ENCODE measurements at places on chromosomes 5 and 9. TPM values are rescaled to one million over a fixed set of nuclear protein-coding genes. Genes with fewer than 3 reads are reported as not detected.

The IFNA21 gene
- total RNA-seq: not detected

The OR13C9 gene
- not detected for total RNA-seq

- H3K27me3 ChIP-seq: no peaks in the 10 kb centered on the region
- H3K27ac ChIP-seq: no peak overlapping the region
- DNase-seq: no peak
- H3K4me3 ChIP-seq: no peak overlapping the region
- peaks cover 100% of the 10 kb centered on the region for H3K36me3 ChIP-seq
- H3K4me1 ChIP-seq: peaks cover 24% of the 10 kb centered on the region
Observed at GRCh38 chr9:89351584-89352300, 33.4 kb downstream of the SECISBP2 start.

DNA sequence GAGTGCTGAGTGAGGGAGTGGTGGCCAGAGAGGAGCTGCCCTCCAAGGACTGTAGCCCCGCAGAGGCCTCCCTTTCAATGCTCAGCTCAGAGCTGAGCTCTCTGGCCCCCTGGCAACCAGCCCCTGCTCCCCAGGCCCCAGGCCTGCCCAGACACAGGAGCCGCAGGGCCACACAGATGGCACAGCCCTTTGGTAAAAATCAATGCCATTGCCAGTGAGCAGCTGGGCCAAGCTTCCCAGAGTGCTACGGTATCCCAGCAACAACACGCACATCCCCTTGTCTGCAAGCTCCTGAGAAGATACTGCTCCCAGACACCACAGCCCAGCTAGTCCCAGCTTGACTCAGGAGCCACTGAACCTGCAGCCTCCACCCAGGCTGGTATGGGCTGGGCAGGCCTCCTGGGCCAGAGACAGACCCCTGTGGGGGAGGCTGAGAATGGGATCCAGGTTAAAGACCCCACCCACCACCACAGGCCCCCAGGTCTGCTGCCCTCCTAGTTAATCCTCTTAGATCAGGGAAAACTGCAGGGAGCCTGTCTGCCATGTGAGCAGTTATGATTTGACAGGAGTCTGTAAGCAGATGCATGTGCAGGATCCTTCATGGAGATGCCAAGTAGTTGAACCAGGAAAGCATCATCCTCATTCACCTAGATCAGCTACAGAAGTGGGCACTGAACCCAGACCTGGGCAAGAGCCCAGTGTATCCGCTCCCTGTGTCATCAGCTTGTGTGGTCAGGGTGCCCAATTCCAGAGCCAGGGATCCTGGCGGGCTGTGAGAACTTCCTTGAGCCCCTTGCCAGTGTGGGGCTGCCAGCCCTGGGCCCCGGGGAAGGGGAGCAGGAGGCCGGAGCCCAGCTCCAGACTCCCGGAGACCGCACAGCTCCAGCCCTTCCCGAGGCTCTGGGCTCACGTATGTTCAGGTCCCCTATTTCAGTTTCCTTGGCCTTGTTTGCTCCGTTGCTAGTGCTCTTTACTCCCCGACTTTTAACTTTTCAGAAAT is 26.7 kb upstream of the ADAMTS2 start:
- H3K4me1 ChIP-seq: no peaks in the 10 kb centered on the region
- no peak for DNase-seq

- H3K27ac ChIP-seq: peak overlapping the region; percentile 49
- no peaks in the 10 kb centered on the region for H3K36me3 ChIP-seq
Observed at GRCh38 chr5:91126448-91126847, 256.7 kb downstream of the ARRDC3 start.

DNA sequence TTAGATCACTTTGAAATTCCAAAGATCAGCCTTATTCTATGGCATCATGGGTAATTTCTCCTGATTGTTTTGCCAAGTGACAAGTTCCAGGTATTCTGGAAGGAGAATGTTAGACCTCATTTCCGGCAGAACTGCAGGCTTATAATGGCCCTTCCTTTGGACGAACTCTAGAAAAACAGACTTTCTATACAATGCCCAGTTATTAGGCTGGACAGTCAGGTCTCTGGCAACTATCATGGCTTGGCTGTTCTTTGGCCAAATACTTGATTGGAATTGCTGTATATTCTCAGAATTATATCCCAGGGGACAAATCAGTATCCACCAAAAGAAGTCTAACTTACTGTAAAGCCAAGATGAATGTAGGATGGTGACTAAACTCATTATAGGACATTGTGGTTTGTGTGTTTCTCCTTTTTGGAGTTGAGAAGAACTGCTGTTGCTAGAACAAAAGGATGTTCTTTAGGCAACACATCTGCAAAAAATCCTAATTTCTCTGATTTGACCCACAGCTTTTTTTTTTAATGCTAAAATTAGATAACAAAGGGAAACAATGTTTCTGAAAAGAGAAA is 69.0 kb downstream of the ADAMTSL1 start:
- no peak overlapping the region for H3K27ac ChIP-seq
- no peaks in the 10 kb centered on the region for H3K36me3 ChIP-seq
- no peaks in the 10 kb centered on the region for H3K27me3 ChIP-seq
- no peak for DNase-seq

- no peak for DNase-seq
- no peaks in the 10 kb centered on the region for H3K36me3 ChIP-seq
- no peak overlapping the region for H3K4me3 ChIP-seq
- H3K27ac ChIP-seq: no peak overlapping the region
Observed at GRCh38 chr9:106467865-106468164, 395.2 kb upstream of the ZNF462 start.

GRCh38 chr9:4550777-4551484 is 60.7 kb downstream of the SLC1A1 start:
- peaks cover 7% of the 10 kb centered on the region for H3K4me1 ChIP-seq
- H3K36me3 ChIP-seq: no peaks in the 10 kb centered on the region
- no peaks in the 10 kb centered on the region for H3K27me3 ChIP-seq
- DNase-seq: peak; percentile 23
- no peak overlapping the region for H3K27ac ChIP-seq

DNA sequence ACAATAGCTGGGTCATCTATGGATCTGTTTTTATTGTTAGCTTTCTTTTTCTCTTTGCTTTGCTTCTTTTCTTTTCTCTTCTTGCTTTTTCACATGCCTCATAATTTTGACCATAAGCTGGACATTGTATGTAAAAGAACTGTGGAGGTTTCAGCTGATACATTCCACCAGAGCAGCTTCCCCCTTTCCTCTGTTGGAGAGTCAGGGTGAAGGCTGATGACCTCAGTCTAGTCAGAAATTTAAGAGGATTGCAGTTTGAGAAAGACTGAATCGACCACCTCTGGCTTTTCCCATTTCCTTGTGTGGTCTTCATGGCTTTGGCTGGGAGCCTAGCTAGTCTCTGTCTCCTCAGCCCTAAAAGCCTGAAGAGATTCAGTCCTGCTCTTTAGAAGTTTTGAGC is 42.0 kb downstream of the KCNIP1 start:
- no peak overlapping the region for H3K4me3 ChIP-seq
- H3K36me3 ChIP-seq: no peaks in the 10 kb centered on the region
- H3K27ac ChIP-seq: no peak overlapping the region
- no peak for DNase-seq

DNA sequence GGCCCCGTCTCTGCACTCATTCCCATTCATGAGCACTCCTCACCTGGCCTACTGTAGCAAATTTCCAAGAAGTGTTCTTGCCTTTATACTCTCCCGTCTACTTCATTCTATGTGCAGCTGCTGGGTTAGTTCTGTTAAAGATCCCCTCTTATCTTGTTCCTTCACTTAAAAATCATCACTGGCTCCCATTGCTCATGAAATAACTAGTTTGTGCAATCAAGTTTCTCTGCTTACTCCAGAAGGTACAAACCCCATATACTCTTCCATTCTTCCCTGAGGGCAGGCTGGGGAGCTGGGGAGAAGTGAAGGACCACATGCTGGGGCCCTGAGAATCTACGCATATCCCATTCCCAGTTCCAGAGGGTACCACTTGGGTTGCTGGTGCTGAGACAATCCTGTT is 84.4 kb upstream of the KLF9 start:
- no peaks in the 10 kb centered on the region for H3K36me3 ChIP-seq
- peaks cover 9% of the 10 kb centered on the region for H3K4me1 ChIP-seq
- no peaks in the 10 kb centered on the region for H3K27me3 ChIP-seq
- no peak for DNase-seq
